ENCODE measurements at places on chromosomes 1 and 21.

DNA sequence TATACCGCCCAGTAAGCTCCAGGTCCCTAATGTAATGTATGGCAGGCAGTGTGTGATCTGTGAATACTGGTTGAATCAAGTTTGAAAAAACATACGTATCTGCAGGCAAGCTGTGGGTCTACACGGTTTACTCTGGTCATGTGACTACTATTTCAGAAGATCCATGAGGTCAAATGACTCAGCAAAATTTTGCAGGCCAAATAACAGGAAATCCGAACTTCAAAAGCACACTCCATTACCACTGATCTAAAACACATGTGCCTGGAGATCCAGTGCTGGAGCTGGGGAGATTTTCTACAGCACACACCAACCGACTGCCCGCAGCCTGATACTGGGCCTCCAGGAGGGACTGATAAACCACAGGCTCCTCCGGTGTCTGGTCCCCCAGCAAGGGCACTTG lies 64.5 kb upstream of the SLC44A3 start:
- DNase-seq: no peak

- DNase-seq: no peak
Observed at GRCh38 chr1:43819357-43819756, 112.0 kb downstream of the ST3GAL3 start.

- DNase-seq: no peak
Observed at GRCh38 chr1:22326931-22327330, 124.7 kb upstream of the ZBTB40 start.

DNA sequence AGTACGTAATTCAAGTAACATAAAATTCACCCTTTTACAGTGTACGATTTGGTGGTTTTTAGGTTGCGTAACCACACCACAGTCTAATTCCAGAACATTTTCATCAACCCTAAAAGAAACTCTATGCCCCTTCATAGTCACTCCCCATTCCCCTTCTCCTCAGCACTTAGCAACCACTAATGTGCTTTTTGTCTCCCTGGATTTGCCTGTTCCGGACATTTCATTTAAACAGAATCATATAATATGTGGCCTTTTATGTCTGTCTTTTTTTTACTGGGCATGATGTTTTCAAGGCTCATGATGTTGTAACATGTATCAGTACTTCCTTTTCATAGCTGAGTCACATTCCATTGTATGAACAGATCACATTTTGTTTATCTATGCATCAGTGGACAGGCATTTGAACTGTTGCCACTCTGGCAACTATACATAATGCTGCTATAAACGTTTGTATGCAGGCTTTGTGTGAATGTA lies 20.8 kb downstream of the OBSCN start:
- DNase-seq: no peak

GRCh38 chr1:117627546-117628130 lies 21.8 kb downstream of the TENT5C start:
- peak; percentile 26 for DNase-seq

- no peak for DNase-seq
Observed at GRCh38 chr1:226100436-226101391, 38.2 kb downstream of the H3-3A start.

DNA sequence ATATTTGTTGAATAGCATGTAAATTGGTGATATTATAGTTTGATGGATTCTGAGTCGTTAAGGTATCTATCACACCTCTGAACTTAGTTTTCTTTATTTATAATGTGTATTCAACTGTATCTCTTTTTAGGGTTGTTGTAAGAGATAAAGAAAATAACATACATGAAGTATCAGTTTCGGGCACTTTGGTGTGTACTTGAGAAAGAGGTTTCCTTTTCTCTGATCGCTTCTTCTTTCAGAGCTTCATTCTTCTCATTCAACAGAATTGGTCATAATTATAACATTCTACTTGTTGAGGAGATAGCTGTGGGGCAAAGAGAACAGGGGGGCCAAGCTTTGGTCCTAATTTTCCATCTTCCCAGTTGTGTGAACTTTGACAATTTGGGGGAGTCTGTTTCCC lies 508.0 kb downstream of the PLPP3 start:
- no peak for DNase-seq

- no peak for DNase-seq
Observed at GRCh38 chr1:7526867-7527732, 244.0 kb upstream of the VAMP3 start.

DNA sequence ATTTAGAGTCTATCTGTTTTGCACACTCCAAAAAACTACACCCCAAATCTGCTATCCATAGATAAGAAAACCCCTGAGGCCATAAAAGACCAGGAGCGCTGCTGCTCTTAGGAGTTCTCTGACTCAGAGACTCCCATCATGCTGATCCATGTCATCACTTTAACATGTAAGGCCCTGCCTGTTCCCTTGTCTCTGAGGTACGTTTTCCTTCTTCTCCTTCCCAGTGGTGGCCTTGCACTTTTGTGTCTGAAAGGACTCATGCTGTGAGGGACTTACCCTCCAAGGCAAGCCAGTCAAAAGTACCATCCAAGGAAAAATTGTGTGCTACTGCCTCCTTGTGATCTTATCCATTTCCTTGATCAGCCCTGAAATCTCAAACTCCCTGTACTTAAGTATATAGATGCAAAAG lies 427.4 kb upstream of the NCAM2 start:
- DNase-seq: no peak

GRCh38 chr1:169487561-169487960 lies 1.8 kb upstream of the SLC19A2 start:
- no peak for DNase-seq

- no peak for DNase-seq
Observed at GRCh38 chr1:244214009-244214967, 163.2 kb downstream of the ZBTB18 start.

DNA sequence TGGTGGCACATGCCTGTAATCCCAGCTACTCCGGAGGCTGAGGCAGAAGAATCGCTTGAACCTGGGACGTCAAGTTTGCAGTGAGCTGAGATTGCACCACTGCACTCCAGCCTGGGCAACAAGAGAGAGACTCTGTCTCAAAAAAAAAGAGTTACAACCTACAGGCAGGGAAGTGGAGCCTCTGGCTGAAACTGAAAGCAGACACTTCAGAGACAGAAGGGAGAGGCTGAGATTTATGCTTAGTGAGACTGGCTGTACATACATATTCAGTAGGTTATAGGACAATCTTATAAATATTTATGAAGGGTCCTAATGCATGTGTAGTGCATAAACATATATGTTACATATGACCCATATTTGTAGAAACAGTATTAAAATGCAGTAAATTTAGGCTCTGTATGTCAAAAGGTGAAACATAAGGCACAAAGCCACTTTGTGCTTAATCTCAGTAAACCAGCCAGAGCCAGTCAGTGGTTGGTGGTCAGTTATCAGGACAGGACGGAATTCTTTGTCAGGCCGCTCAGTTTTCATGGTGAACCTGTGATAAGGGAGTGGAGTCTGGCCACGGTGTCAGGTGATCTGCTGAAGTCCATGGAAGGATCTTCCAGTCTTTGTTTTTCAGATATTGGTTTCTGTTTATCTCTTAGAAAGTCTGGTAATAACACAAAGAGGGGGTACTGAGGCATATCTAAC lies 13.7 kb downstream of the RHEX start:
- no peak for DNase-seq

DNA sequence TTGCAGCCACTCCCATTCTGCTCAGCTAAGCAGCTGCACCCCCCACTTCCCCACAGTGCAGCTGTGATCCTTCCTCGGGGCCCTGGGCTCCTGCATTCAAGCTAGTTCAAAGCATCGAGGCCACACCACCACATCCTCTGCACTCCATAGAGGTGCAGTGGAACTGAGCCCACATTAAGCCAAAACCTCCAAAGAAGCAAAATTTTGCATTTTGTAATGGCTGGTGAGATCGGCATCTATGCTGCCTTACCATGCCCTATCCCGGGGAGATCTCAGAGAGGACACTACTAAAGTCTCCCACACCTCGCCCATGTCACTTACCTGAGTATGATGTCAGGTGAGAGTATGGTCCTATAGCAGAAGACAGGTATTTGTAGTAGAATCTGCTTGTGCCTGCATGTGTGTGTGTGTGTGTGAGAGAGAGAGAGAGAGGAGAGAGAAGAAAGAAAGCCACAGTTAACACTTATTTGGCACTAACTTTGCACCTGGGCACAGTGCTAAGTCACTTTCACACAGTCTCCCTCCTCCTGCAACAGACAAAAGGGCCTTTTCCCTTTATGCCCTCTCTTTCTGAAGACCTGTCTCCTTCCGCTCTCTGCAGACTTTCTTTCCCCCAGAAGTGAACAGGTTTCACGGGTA lies 89.8 kb downstream of the KIF14 start:
- no peak for DNase-seq

GRCh38 chr1:83058327-83058726 lies 940.6 kb downstream of the TTLL7 start:
- DNase-seq: no peak

DNA sequence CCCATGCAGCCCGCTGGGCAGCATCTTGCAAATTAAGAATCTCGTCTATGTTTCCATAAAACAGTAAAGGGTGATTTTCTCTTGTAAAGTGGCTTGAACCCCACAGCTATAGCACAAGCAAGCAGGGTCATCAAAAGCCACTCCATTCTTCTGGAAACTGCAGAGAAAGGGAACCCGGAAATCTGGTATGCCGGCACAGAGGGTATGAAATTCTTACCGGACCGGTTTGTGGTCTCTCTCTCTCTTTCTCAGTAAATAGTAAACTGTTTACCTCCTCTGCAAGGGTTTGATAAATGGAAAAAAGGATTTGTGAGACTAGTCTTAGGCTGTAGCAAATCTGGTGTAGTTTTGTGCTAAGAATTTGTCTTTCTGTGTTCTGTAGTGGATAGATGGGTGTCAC lies 2.7 kb upstream of the ADSS2 start:
- DNase-seq: no peak

GRCh38 chr1:189033169-189033568 lies 1444.5 kb downstream of the BRINP3 start:
- DNase-seq: no peak

GRCh38 chr21:35377505-35378090 lies 328.5 kb upstream of the RUNX1 start:
- no peak for DNase-seq

- DNase-seq: no peak
Observed at GRCh38 chr1:83692524-83693381, 306.2 kb downstream of the TTLL7 start.

DNA sequence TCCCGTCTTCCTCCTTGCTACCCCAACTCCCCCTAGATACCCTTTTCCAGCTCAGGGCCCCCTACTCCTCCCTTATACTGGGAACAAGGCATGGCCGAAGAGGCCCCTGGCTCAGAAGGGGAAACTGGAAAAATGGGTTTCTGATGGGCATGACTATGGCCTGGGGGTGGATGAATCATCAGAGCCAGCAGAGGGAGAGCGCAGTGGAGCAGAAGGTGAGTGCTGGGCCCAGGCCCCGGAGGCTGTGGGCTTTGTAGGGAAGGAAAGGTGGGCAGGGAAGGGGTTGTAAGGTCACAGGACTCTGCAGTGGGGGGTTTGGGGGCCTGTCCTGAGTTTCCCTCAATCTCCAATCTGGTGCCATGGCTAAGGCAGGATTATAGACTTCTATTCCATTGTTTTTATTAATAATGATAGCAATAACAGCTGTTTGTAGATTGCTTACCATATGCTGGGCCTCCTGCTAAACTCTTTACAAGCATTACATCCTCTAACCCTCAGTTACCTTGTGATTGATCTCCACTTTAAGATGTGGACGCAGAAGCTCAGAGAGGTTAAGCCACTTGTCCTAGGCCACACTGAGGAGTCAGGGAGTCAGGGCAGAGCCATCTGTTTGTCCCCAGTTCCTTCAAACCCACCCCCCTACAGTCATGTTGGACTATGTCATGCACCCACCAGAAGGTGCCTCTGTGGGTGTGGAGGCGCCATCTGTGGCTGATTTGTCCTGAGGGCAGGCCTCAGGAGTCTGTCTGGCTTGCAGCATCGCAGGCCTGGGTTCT lies 36.2 kb upstream of the ZNF362 start:
- DNase-seq: no peak

GRCh38 chr1:70441392-70442035 lies 30.4 kb downstream of the CTH start:
- no peak for DNase-seq

GRCh38 chr1:164361927-164362326 lies 197.1 kb upstream of the PBX1 start:
- DNase-seq: no peak

DNA sequence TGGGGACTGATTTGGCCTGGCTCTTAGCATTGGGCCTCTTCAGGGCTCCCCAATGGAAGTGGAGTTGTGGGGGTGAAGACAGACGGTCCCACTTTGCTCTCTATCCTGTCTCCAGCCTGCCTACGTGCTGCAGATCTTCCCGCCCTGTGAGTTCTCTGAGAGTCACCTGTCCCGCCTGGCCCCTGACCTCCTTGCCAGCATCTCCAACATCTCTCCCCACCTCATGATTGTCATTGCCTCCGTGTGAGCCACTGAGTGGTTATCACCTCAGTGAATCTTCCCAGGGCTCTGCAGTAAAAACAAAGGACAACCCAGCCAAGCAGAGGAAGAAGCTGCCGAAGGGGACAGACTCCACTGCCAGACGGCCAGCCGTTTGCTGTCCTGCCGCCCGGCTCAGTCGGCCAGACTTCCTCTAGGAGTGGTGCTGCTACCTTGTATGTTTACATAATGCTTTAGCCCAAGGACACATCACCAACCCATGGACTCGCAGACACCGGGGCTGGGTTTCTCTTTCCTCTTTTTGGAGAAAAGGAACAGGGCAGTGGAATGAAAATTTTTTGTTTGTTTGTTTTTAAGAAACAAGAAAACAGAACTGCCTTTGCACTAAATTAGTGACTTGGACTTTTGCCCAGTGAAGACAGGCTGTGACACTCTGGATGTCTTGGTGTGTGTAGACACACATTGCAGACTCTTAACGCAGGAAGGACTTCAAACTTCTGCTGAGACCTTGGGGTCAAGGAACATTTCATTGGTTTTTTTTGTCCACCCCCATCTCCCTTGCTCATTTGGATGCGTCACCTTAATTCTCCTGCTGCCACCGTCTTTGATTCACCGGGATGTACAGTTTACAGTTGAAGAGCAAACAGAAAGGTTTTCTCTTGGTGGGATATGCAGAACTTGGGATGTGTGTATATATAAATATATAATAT lies 36.5 kb downstream of the ZBTB17 start:
- DNase-seq: no peak

DNA sequence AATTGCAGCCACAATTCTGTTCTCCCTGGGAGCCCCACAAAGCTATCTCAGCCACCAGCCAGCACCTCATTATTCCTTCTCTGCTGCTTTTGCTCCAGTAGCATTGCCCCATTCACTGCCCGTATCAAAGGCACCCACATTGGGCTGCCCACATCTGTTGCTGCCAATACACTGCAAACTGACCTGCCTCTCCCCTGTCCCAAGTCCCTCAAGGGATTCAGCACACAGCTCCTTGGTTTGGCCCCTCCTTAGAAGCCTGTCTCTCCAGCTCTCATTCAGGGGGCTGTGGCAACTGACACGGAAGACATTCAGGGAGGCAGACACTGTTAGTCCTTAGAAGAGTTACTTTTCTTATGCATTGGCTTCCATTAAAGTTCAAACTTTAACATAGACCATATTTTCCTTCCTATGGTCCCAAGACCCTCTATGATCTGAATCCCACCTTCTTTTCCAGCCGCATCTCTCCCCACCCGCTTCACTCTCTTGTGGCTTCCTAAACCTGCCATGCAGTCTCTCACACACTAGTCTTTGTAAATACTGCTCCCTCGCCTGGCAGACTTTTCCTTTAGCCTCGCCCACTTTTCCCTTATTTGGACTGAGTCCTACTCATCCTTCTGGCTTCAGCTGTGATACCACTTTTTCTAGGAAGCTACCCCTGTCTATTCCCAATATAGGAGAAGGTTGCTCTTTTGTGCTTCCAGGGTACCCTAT lies 19.3 kb upstream of the KLHDC8A start:
- DNase-seq: no peak
